ENCODE measurements at places on chromosomes 13 and 19.

DNA sequence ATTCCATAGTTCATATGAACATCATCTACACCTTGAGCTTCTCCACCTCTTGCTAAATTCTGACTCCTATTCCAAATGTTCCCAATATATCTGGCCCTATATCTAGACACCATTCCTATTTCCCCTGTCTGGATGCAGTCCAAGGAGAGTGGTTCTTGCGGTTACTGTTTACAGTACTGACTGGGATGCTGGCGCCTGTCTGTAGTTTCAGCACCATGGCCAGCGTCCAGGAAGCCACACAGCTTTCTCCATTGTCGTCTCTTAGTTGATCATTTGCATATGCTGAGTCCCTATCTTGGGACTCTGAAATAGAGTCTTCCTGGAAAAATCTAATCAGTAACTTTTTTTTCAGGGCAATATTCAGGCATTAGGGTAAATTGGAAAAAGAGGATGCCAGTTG lies 14.9 kb downstream of the LAIR2 start:
- no peak for DNase-seq

- DNase-seq: no peak
Observed at GRCh38 chr13:95679722-95680121, 2.8 kb downstream of the DNAJC3 start.

DNA sequence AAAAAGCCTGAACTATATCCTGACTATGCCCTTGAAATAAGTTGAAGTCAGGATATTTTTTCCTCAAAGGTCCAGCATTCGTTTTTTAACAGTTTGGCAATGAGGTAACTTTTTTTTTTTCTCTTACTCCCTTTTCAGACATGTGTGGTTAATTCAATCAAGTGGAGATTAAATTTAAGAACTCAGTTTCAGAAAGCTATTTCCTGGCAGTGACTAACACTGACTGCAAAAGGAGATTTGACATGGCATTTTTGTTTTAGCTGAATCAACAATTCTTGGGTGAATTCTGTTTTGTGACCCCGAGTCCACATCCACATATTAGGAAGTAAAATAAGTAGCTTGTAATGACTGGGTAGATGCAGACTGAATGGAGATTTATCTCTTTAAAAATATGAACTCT lies 716.4 kb downstream of the PCDH9 start:
- no peak for DNase-seq

- DNase-seq: no peak
Observed at GRCh38 chr19:50911206-50912101, at the start of gene KLK4. KLK4 (minus strand) TSS chr19:50911395; CDS start chr19:50910738, 657 bp downstream.

GRCh38 chr19:36482876-36483275 lies 6.5 kb downstream of the ZNF566 start:
- DNase-seq: no peak

GRCh38 chr19:15108145-15108844 lies 1.1 kb downstream of the SYDE1 start:
- DNase-seq: no peak

- no peak for DNase-seq
Observed at GRCh38 chr13:85521657-85522056, 277.6 kb downstream of the SLITRK6 start.
